Sigmoid colon (tissue), 7 donors: ENCODE measurements at places on chromosomes 16 and 17. TPM values are rescaled to one million over a fixed set of nuclear protein-coding genes. Genes with fewer than 3 reads are reported as not detected.

Gene MYO15B
- 33.1 TPM for total RNA-seq

Gene SNX20
- 1.9 TPM for total RNA-seq

Gene TRIM37
- 20.2 TPM for total RNA-seq

Gene SP6
- total RNA-seq: 0.16 TPM

Gene KRT32
- total RNA-seq: not detected

Gene MMP28
- total RNA-seq: 25.3 TPM

Gene UNKL
- 20.9 TPM for total RNA-seq

- no peak for DNase-seq
These were observed 50.8 kb upstream of the KLHDC4 start for GRCh38 chr16:87816507-87817100.

DNA sequence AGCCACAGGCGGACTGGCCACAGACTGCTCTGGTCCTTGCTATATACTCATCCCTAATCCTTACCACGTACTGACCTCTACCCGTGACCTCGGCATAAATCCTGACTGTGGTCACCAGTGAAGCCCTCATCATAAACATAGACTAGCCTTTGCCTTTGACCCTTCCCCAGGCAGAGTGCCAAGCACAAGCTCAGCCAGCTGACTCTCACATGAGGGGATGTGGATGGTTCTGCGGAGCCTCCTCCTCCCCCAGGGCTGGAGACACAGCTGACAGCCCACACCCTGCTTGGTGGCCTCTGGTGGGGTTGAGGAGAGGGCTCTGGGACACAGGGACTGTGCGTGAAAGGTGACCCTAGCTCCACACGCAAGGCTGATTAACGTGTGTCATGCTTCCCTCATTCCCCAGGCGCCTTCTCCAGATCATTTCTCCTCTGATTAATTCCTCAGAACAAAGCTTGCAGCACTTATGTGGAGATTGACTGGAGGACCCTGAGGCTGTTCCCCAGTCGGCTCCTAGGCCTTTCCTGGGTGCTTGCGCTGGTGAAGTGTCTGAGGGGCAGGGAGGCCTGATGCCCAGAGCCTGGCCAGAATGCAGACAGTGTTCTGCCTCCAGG lies 241.5 kb upstream of the NLRP1 start:
- no peak for DNase-seq

DNA sequence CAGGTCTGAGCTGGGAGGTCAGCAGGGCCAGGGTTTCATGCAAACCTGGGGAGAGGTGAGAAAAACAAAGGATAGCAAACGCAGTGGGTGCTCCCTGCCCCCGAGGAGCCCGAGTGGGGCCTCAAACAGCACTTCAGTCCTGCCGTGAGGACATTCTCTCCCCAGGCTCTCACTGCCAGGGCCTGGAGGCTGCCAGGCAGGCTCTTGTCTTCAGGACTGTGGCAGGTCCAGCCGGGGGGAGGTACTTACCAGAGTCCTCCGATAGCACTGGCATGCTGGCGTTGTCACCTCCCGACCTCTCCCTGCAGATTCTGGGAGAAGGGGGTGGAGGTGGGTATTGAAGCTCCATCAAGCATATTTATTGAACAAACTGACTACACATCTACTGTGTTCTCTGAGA lies 1.3 kb downstream of the MPP3 start:
- no peak for DNase-seq

- no peak for DNase-seq
These were observed 193.2 kb downstream of the RAB11FIP4 start for GRCh38 chr17:31584438-31585279.

GRCh38 chr16:10870137-10870776 lies 6.7 kb upstream of the CIITA start:
- DNase-seq: no peak

DNA sequence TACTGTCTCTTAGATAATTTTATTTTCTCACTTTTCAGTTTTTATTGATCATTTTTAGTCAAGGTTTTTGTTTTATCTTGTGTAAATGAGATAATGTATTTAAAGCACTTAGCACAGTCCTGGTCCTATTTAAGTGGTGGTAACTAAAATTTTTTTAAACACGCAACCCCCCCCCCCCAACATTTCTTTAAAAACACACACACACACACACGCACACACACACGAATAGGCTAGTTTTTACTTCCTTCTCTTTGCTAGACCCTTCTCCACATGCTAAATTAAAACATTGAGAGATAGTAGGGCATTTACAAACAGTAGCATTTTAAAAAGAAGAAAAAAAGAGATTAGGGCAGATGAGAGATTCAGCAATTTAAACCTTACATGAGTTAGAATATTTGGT lies 5.0 kb downstream of the NFATC3 start:
- no peak for DNase-seq

DNA sequence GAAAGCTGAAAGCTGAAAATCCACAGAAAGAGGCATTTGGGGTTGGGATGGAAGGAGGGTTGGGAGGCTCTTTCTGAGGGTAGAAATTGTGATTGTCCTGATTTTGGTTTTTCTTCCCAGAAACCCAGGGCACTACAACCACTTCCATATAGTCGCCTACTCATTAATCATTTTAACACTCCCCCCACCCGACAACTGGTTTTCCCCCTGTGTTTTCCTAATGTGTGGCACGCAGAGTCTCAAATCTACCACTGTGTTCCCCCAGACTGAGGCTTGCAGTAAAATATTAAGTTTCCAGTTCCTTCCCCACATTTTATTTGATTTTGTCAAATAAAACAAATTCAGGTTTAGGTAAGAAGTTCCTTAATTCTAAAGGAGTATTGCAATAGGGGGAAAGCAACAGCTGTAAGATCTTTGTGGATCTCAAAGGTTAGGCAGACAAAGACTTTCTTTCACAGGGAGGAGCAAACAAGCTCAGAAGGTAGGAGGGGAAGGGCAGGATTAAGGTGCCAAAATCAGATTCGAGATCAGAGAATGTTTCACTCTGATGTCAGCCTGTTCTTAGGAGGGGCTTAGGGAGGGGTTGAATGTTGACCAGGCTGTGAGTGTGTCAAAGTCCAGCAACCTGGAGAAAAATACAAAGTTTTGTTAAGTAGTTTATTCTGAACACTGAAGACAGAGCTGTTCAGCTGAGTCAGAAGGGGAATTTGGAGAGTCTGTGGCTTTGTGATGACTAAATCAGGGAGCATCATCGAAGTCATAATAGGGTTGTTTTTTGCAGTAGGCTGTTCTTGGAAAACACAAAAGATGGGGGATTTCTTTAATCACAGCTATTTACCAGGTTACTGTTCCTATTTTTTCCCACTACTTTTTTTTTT lies 3.6 kb downstream of the ZNF267 start:
- DNase-seq: no peak

DNA sequence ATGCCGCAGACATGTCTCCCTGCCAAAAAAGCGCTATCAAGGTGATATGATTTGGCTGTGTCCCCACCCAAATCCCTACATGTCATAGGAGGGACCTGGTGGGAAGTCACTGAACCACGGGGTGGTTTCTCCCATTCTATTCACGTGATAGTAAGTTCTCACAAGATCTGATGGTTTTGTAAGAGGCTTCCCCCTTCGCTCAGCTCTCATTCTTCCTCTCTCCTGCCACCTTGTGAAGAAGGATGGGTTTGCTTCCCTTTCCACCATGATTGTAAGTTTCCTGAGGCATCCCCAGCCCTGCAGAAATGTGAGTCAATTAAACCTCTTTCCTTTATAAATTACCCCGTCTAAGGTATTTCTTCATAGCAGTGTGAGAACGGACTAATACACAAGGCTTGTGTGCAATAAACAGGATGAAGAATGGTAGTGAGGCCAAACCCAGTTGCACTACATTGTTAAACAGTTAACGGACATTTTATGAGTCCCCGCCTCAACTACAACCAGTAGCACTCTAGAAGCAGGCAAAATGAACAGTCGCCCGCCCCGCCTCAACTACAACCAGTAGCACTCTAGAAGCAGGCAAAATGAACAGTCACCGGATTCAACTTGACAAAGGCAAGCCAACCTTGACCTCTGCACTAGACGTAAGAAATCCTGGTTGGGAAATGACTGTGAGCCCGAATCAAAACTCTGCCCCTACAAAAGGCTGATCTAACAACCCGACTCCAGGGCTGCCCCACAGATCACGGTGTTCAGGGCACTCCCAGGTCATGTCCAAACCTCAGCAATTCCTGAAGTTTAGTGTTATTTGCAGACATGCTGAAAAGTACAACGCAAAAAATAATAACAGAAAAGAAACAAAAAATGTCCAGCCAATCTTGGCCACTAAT lies 26.3 kb downstream of the VPS53 start:
- DNase-seq: no peak

GRCh38 chr17:19457830-19458271 lies 46.8 kb downstream of the RNF112 start:
- DNase-seq: no peak

DNA sequence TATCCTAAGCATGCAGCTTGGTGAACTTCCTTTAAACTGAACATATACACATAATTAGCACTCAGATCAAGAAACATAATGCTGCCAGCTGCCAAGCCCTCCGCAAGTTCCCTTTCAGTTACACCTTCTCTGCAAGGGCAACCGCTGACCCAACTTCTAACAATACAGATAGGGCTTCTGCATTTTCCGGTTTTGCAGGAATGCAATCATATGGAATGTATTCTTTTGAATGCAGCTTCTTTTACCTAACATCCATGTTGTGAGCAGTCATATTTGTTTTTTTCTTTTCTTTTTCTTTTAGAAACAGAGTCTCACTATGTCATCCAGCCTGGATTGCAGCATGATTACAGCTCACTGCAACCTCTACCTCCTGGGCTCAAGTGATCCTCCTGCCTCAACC lies 110.7 kb downstream of the GSG1L start:
- DNase-seq: peak; percentile 15

DNA sequence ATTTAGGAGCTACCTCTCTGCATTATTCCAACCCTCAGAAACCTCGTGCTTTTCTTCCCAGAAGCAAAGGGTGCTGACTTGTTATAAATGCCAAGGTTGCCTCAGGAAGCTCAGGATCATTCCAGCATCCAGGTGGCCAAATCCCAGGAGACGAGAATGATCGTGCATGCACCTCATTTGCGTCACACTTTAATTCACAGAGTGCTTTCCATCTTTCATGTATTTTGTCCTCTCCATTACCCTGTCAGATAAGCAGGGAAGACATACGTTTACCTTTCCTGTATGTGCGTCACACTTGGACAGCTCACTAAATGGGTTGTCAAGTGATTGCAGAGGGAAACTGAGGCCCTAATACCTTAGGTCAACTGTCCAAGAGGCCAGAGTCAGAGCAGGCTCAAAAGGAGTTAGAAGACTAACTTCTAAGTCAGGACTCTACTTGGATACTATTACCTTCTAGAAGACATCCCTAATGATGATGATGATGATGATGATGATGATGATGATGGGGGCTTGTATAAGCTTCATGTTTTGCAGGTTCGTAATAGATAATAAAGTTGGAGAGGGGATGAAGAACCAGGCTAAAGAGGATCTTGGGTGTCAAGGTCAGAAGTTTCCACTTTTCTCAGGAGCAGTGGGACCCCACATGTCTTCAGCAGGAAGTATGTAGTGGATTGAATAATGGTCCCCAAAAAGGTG lies 150.6 kb upstream of the TNRC6C start:
- no peak for DNase-seq

DNA sequence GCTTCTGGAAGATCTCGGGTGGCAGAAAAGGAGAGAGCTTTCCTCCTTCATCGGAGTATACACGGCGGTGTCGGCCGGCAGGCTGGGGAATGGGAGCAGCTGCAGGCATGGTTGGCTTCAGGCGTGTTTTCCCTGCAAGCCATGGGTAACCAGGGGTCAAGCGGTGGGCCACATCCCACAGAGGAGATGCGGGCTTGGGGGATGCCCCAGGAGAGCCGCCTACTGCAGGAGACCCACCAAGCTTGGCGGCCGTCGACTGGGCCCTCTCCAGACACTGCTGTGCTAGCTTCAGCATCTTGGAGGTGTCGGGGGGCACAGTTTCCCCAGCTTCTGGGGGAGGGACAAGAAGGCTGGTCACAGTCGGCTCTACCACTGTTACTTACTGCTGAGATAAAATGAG lies 4.2 kb downstream of the VPS9D1 start:
- DNase-seq: no peak

DNA sequence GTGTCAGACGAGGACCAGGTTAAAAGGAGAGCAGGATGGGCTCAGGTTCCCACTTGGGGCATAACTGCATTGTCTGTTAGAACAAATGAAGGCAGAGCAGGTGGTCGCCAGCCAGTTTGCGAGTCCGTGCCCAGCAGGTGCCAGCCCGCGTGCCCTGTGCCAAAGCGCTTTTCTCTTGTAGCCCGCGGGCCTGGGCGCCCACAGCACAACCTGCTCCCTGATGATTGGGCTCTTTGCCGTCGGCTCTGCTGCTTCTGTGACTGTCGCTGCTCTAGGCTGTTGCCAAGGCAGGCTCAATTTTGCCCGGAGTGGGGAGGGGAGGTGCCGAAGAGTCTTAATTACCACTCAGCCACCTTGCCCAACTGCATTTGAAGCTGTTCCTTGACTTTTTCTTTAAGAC lies 21.1 kb downstream of the KNOP1 start:
- DNase-seq: no peak

GRCh38 chr17:48438516-48439061 lies 8.6 kb upstream of the SKAP1 start:
- DNase-seq: no peak

DNA sequence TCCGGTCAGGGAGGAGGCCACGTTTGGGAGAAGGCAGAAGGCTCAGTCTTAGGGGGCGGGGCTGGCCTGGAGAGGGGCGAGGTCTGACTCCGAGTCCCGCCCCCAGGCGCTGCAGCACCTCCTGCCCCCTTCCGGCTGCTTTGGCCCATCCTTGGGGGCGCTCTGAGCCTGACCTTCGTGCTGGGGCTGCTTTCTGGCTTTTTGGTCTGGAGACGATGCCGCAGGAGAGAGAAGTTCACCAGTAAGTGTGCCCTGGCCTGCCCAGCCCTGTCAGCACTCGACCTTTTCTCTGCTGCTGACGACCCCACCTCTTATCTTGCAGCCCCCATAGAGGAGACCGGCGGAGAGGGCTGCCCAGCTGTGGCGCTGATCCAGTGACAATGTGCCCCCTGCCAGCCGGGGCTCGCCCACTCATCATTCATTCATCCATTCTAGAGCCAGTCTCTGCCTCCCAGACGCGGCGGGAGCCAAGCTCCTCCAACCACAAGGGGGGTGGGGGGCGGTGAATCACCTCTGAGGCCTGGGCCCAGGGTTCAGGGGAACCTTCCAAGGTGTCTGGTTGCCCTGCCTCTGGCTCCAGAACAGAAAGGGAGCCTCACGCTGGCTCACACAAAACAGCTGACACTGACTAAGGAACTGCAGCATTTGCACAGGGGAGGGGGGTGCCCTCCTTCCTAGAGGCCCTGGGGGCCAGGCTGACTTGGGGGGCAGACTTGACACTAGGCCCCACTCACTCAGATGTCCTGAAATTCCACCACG lies 1.5 kb downstream of the TNFRSF12A start:
- DNase-seq: peak; percentile 90

DNA sequence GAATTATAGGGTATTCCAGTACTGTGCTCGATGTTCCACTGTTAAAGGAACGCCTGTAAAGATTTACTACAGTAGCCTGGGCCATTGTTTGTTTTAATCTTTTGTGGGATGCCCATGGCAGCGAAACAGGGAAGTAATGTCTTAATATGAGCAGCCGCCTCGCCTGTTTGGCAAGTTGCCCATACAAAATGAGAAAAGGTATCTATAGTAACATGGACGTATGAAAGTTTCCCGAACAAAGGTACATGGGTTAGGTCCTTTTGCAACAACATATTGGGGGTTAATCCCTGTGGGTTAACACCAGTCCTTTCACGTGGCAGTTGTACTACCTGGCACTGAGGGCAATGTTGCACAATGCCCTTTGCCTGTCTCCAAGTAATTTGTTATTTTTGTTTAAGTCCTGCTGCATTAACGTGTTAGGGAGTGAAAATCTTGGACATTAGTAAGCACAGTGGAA lies 21.1 kb upstream of the TMC5 start:
- no peak for DNase-seq

GRCh38 chr16:9980981-9981380 lies 201.2 kb downstream of the GRIN2A start:
- no peak for DNase-seq
